ENCODE measurements at places on chromosomes 2 and 18.

GRCh38 chr18:59276047-59276446 lies 2.8 kb upstream of the RAX start:
- no peak for DNase-seq

- DNase-seq, result no peak
These were observed 83.2 kb downstream of the CELF4 start for GRCh38 chr18:37482433-37482832.

GRCh38 chr2:134039912-134040581 lies 213.8 kb upstream of the MGAT5 start:
- no peak for DNase-seq

GRCh38 chr2:160051371-160051800 lies 11.0 kb downstream of the PLA2R1 start:
- DNase-seq, result no peak

Measured in muscle of arm (tissue), 14 donors.